ENCODE measurements at places on chromosomes 4 and X.

DNA sequence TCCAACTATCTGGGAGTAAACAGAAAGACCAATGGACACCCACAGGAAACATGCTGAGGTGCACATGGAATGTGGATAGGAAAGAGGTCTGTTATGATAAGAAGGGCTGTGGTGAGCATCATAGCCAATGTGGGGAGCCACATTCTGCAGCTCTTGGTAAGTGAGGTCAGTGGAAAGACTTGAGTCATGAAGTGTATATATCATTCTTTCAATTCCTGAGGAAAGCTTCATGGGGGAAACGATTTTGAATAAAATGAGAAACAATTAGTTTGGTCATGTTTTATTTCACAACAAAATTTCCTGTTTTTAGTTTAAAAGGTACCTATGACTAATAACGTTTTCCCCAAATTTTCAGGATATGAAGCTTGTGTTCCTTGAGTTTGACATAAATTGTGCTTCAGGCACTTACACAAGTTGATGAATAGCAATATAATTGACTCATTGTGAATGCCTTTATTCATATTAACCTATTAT lies 41.4 kb upstream of the RASSF6 start:
- DNase-seq = peak; percentile 19

GRCh38 chrX:137187540-137187939 lies 153.7 kb upstream of the GPR101 start:
- no peak for DNase-seq

DNA sequence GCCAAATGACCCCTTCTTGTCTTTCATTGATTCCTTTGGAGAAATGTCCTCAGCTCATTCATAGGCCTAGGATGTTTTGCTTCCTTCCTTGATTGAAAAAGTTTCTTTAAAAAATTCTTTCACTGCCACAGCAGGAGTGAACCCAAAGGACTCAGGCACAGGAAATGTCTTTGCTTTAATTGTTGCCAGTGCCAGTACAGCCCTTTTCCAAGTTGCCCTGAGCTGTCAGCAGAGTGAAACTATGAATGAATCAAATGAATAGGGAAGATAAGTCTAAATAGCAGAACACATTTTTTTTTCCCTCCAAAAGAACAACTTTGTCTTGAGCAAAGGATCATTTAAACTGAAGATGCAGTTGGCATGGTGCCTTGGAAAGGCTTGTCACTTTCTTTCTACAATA lies 63.8 kb upstream of the SLC4A4 start:
- DNase-seq = no peak

DNA sequence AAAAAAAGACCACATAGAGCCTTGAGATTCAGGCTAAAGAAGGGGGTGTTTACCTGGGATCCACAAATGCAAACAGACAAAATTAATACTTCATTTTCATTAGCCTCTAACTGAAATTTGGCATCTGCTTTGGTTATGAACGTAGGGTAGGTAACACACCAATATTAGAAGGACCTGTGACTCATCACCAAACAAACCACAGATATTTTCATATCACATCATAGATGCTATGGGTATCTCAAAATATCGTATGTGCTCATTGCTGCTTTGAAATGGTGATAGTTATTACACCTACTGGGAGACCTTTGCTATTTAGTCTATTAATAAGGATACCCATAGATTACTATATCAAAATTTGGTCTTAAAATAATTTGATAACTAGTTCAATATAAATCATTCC lies 180.6 kb upstream of the MAP3K15 start:
- DNase-seq = peak; percentile 46

DNA sequence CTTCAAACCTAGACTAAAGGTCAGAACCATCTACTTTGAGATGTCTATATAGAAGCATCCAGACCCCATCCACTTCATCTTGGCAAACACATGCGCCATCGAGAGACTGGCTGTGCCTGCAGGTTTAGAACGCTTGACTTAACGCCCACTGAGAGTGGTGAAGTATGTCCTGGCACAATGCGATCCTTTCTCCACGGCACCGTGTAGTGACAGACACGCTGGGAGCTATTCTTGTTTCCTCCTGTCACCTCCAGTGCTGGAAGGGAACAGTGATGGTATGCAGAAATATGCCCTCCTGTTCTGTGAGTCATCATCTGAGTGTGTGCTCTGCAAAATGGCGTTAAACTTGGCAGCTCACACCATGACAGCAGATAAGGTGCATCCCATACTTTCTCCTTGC lies 330.2 kb downstream of the NLGN4X start:
- DNase-seq = no peak

DNA sequence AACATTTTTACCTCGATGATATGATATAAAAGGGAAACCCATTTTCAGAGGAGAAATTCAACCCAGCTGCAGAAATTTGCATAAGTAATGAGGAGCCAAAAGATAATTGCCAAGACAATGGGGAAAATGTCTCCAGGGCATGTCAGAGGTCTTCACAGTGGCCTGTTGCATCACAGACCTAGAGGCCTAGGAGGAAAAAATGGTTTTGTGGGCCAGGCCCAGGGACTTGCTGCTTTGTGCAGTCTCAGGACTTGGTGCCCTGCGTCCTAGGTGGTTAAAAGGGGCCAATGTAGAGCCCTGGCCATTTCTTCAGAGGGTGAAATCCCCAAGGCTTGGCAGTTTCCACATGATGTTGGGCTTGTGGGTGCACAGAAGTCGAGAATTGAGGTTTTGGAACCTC lies 106.9 kb downstream of the CPXCR1 start:
- no peak for DNase-seq

DNA sequence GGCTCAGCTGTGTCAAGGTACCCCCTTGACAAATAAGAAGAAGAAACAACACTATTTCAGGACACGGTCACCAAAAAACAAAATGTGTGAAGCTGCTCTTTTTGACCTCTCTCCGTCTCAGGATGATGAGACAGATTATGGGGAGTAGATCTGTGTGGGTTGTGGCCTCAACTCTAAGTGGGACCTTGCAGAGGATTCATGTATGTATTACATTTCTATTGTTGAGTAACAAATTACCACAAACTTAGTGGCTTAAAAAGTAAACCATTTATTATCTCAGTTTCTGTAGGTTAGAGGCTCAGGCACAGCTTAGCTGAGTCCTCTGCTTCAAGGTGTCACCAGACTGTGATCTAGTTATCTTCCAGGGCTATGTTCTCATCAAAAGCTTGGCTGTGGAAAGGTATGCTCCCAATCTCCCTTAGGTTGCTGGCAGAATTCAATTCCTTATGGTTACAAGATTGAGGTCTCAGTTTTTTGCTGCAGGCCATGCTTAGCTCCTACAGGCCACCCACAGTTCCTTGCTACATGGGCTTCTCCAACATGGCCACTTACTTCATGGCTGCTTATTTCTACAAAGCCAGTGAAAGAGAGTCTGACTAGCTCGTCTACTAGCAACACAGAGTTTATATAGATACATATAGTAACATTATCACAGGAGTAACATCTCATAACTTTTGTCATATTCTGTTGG lies 28.1 kb downstream of the DGKK start:
- DNase-seq = no peak

- no peak for DNase-seq
Measured at GRCh38 chr4:133524369-133524768, 375.3 kb downstream of the PCDH10 start.

DNA sequence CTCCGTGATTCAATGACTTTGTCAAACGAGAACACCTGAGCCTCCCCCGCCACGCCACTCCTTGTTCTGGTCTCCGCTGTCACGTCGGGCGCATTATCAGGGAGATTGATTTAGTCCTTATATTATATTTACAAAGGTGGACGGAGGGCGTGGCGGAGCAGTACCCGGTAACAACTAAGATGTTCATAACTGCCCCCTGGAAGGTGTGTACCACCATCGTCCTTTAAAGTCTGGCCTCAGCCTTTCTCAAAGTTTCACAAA lies 284.2 kb downstream of the PACRGL start:
- no peak for DNase-seq

GRCh38 chr4:150106886-150107285 lies 28.6 kb downstream of the DCLK2 start:
- no peak for DNase-seq

DNA sequence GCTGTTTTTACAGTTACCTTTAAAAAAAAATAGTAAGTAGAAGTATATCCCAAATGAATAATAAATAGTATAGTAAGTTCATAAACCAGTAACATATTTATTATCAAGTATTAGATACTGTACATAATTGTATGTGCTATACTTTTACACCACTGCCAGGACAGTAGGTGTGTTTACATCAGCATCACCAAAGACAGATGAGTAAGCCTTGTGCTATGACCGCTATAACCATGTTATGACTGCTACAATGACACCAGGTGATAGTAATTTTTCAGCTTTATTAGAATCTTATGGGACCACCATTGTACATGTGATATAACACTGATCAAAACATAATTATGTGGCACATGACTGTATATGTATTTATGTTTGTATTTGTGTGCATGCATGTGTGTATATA lies 27.3 kb downstream of the PABPC4L start:
- no peak for DNase-seq

GRCh38 chr4:155818639-155819038 lies 47.4 kb downstream of the ASIC5 start:
- no peak for DNase-seq

DNA sequence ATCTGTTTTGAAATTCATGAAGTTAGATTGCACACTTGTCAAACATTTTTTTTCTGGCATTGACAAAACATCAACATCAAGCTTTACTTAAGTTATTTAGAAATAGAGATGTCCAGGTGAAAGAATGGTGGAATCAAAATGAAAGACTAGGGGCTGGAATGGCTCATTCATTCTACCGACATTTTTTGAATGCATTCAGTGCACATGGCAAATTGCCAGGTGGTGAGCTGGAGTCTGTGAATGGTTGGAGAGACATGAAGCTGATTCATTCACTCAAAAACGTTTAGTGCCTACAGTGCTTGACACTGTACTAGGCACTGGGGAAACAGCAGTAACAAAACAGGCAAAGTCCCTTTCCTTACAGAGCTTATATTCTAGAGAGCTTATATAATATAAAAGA lies 292.4 kb downstream of the PPP1R2C start:
- DNase-seq = no peak

DNA sequence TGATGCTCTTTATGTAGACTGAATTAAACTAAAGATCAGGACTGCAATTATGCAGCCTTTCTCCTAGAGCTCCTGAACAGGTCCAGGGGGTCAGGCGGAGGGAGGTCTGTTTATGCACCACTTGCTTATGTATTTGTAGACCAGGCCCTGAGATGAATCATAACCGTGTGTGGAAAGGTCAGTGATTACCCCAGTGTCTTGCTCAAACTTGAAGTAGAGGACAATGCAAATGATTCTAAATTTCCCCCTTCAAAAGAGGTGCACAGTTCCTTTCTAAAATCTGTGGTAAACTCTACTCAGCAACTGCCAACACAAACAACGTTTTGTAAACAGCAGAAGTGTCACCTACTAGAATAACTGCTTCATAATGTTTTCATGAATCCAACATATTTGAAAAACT lies 13.0 kb upstream of the TBC1D9 start:
- DNase-seq = no peak

DNA sequence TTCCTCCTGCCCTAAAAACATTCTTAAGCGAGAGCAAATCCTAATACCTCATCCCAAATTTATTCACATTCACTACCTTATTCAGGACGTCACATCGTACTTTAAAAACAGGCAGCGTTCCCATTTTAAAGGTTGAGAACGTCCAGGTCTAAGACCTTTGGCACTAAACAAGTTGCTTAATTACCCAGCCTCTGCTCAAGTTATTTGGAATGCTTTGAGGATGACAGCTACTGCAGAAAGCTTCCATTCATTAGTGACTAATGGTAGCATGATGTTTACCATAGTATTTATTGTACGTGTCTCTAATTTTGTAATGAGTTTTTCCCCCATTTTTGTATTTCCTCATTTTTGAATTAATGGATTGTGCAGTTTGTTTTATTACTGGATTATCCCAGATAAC lies 1.5 kb downstream of the USP38 start:
- no peak for DNase-seq

DNA sequence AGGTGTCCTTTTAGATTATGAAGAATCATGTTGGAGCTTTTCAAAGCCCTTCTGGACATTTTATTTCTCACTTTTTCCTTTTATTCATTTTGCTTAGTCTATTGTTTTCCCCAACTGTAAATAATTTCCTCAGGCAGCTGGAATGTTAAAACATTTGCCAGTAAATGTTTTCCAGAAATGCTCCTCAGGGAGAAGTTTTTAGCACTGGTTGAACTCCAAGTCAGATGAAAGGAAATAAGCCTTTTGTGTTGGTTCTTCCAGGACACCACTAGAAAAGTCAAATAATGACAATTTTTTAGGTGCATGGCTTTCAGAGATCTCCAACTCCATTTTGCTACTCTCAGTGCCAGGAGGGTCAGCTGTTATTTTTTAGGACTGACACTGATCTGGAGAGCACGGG lies 127.9 kb downstream of the IL13RA2 start:
- DNase-seq = no peak

- DNase-seq = no peak
Measured at GRCh38 chr4:67770422-67770821, 16.2 kb upstream of the GNRHR start.

- DNase-seq = no peak
Measured at GRCh38 chr4:139123910-139124309, 53.1 kb downstream of the ELF2 start.

DNA sequence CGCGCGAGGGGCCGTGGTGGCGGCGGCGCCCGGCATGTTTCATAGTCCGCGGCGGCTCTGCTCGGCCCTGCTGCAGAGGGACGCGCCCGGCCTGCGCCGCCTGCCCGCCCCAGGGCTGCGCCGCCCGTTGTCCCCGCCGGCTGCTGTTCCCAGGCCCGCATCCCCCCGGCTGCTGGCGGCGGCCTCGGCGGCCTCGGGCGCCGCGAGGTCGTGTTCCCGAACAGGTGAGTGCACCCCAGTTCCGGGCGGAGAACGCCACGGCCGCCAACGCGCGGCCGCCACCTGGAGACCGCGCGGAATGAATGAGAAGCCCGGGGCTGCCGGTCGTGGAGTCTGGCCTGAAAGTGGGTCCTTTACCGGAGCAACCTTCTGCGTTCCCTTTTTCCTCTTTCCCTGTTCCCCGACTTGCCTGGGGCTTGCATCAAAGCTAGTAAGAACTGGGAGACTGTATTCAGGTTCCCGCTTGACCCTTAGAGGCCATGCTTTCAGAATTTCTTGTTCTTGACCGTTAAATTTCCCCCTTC lies 429 bp downstream of the NOCT start:
- DNase-seq = peak; percentile 51

DNA sequence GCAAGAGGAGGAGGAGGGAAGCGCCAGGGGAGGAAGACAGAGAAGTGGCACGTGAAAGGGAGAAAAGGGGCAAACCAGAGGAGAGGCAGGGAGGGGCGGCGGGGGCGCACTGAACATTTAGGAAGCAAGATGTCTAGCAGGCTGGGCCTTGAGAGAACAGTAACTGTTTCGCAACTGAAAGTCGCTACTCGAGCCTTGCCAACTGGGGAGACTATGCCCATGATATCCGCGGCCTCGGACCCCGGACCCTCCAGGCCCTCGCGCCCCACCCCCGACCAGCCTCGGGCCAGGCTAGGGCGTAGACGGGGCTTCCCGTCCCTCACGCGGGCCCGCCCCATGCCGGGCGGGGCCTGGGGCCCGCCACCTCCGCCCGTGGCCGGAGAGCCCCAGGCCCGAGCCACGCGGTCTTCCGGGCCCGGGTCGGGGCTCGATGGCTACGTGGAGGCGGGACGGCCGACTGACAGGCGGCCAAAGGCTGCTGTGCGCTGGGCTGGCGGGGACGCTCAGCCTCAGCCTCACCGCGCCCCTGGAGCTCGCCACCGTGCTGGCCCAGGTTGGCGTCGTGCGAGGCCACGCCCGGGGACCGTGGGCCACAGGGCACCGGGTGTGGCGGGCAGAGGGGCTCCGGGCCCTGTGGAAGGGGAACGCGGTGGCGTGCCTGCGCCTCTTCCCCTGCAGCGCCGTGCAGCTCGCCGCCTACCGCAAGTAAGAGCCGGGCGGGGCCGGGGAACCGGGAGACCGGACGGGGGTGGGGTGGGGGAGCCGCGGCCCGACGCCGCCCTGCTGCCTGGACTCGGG lies at the start of gene SLC25A43:
Gene SLC25A43 (plus strand): TSS at position 363 of the 798 bp plus-strand sequence. CDS start 68 bp downstream, at position 431.
- peak; percentile 44 for DNase-seq
